ENCODE measurements at places on chromosomes 7 and 10.

- H3K27me3 ChIP-seq: no peaks in the 10 kb centered on the region
- no peak overlapping the region for H3K27ac ChIP-seq
- no peak overlapping the region for H3K4me3 ChIP-seq
- no peaks in the 10 kb centered on the region for H3K4me1 ChIP-seq
- H3K36me3 ChIP-seq: no peaks in the 10 kb centered on the region
Measured at GRCh38 chr7:151793991-151794507, 82.9 kb downstream of the PRKAG2 start.

DNA sequence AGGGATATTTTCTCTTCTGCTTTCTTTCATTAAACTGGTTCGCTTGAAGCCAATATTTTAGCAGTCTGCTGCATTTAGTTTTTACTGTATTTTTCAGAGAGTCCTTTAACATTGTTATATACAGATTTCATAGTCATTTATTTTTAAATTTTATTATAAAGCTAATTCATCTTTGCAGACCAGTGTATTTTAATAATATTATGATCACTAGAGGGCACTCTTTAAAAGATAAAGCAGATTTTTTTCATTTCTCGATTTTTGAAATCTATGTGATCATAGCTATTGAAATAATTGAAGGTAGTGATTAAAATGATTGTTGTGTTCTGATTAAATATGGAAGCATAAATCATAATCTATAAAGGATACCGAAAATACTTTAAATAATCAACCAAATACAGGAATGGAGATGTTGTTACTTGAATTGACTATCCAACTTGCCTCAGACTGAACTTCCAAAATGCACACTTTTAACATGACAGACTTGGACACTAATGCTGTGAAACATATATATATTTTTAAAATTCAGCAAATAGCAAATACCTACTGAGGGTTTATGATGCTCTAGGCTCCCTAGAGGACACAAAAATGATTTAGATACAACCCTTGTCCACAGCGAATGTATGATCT lies 35.2 kb downstream of the ST7 start:
- H3K4me3 ChIP-seq: no peak overlapping the region
- no peaks in the 10 kb centered on the region for H3K4me1 ChIP-seq
- H3K36me3 ChIP-seq: no peaks in the 10 kb centered on the region

DNA sequence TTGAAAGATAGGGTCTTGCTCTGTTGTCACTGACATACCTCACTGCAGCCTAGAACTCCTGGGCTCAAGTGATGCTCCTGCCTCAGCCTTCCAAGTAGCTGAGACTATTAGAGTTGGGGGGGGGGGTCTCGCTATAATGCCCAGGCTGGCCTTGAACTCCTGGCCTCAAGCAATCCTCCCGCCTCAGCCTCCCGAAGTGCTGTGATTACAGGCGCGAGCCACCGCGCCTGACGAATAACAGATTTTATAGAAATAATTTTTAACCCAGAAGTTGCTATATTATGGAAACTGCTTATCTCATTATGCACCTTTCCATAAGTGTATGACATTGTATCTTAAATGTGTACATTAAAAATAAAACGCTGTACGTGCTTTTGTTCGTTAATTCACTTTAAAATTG lies 846 bp downstream of the ANKRD26 start:
- no peaks in the 10 kb centered on the region for H3K4me1 ChIP-seq
- H3K36me3 ChIP-seq: no peaks in the 10 kb centered on the region
- no peak for DNase-seq
- no peak overlapping the region for H3K27ac ChIP-seq

GRCh38 chr7:88328787-88329186 lies 22.1 kb upstream of the STEAP4 start:
- H3K27me3 ChIP-seq: no peaks in the 10 kb centered on the region
- H3K4me3 ChIP-seq: no peak overlapping the region
- no peaks in the 10 kb centered on the region for H3K4me1 ChIP-seq

- no peak for DNase-seq
- H3K27me3 ChIP-seq: no peaks in the 10 kb centered on the region
- H3K4me3 ChIP-seq: no peak overlapping the region
- H3K27ac ChIP-seq: no peak overlapping the region
- H3K4me1 ChIP-seq: no peaks in the 10 kb centered on the region
Measured at GRCh38 chr7:128219636-128220035, 21.4 kb upstream of the LEP start.

DNA sequence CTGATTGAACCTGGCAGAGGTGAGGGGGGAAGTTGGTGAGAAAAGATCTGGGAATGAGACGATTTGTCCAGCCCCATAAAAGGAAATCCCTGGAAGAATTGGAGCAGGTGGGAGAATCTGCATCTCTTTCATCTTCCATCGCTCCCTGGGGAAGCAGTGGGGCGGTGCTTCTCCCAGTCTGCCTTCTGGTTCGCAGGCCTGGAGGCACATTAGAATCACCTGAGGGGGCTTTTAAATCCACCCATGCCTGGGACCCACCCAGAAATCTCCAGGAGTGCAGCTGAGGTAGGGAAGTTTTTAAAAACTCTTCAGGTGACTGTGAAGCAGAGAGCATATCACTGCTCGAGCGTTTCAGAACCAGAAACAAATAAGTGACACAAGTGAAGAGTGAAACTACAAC lies 26.7 kb upstream of the SYPL1 start:
- H3K27me3 ChIP-seq: no peaks in the 10 kb centered on the region
- H3K4me1 ChIP-seq: no peaks in the 10 kb centered on the region
- H3K4me3 ChIP-seq: no peak overlapping the region
- H3K27ac ChIP-seq: no peak overlapping the region
- no peaks in the 10 kb centered on the region for H3K36me3 ChIP-seq

DNA sequence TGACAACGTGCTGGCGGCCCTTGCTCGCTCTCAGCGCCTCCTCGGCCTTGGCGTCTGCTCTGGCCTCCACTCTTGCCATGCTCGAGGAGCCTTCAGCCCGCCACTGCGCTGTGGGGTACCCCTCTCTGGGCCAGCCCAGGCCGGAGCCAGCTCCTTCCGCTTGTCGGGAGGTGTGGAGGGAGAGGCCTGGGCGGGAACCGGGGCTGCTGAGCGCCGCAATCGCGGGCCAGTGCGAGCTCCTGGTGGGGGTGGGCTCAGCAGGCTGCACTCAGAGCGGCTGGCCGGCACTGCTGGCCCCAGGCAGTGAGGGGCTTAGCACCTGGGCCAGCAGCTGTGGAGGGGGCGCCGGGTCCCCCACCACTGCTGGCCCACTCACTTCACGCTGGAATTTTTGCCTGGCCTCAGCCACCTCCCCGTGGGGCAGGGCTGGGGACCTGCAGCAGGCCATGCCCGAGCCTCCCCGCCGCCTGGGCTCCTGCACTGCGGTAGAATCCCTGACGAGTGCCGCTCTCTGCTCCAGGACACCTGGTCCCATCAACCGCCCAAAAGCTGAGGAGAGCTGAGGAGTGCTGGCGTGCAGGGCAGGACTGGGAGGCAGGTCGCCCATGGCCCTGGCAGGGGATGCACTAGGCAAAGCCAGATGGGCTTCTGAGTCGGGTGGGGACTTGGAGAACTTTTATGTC lies 372.2 kb upstream of the NRG3 start:
- no peak overlapping the region for H3K4me3 ChIP-seq
- H3K4me1 ChIP-seq: no peaks in the 10 kb centered on the region
- H3K27ac ChIP-seq: no peak overlapping the region
- no peak for DNase-seq
- H3K27me3 ChIP-seq: no peaks in the 10 kb centered on the region

GRCh38 chr7:73437621-73438416 lies 4.2 kb downstream of the FZD9 start:
- H3K27me3 ChIP-seq: no peaks in the 10 kb centered on the region
- peaks cover 6% of the 10 kb centered on the region for H3K36me3 ChIP-seq
- no peak overlapping the region for H3K4me3 ChIP-seq
- DNase-seq: no peak
- no peaks in the 10 kb centered on the region for H3K4me1 ChIP-seq
- H3K27ac ChIP-seq: no peak overlapping the region

DNA sequence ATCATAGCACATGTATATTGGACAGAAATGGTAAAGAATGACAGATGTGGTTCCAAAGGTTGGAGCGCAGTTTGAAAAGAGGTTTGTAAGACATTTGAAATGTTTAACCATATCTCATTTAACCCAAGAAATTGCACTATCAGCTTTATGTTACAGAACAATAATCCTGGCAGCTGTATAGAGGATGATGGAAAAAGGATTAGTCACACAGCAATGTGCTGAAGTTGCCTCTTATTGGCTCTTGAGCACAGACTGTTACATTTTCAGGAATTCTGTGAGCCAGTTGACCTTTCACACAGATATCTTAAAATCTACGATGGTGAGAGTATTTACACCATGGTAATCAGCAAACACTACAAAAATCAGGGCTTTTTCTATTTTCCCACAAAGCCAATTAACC lies 3.9 kb downstream of the COG5 start:
- H3K4me3 ChIP-seq: no peak overlapping the region
- H3K4me1 ChIP-seq: no peaks in the 10 kb centered on the region
- H3K27ac ChIP-seq: no peak overlapping the region
- peaks cover 4% of the 10 kb centered on the region for H3K36me3 ChIP-seq
- DNase-seq: no peak
- no peaks in the 10 kb centered on the region for H3K27me3 ChIP-seq

DNA sequence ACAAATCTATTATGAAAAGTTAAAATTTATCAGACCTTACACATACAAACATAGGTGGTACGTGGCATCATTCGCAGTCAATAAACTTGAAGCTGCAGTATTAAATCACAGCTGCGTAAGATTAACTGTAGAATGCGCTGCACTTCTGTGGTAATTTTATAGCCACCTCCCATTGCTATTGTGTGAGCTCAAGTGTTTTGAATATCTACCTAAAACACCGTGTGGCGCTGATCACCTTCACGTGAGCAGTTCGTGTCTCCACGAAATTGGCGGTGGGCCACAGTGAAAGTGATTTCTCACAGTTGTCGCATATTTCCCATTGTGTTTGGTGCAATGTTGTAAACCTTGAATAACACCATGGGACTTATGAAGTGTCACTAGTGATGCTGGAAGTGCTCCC lies 102.8 kb downstream of the PLPP4 start:
- H3K27me3 ChIP-seq: no peaks in the 10 kb centered on the region
- no peaks in the 10 kb centered on the region for H3K4me1 ChIP-seq
- H3K4me3 ChIP-seq: no peak overlapping the region
- DNase-seq: no peak
- H3K36me3 ChIP-seq: no peaks in the 10 kb centered on the region

DNA sequence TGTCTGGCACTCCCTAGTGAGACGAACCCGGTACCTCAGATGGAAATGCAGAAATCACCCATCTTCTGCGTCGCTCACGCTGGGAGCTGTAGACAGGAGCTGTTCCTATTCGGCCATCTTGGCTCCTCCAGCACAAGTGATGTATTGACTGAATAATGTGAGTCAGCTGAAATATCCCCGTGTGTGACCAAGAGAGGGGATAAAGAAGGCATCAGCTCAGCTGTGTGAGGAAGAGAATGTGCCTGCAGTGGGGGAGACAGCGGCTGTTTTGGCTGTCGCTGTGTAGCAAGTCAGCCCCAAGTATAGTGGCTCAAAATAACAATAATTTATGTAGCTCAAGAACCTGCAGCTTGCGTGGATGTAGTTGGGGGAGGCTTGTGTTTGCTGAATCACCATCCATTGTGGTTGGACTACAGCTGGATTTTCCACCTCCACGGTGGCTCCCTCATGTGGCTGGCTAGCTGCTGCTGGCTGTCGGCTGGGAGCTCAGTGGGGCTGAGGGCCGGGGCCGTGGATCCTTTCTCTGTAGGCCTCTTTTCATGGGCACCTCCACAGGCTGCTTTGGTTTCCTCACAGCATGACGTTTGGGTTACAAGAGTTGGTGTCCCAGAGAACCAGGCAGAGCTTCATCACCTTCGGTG lies 434.5 kb downstream of the CCSER2 start:
- no peak overlapping the region for H3K4me3 ChIP-seq
- H3K36me3 ChIP-seq: no peaks in the 10 kb centered on the region
- H3K4me1 ChIP-seq: no peaks in the 10 kb centered on the region
- DNase-seq: no peak
- no peak overlapping the region for H3K27ac ChIP-seq

DNA sequence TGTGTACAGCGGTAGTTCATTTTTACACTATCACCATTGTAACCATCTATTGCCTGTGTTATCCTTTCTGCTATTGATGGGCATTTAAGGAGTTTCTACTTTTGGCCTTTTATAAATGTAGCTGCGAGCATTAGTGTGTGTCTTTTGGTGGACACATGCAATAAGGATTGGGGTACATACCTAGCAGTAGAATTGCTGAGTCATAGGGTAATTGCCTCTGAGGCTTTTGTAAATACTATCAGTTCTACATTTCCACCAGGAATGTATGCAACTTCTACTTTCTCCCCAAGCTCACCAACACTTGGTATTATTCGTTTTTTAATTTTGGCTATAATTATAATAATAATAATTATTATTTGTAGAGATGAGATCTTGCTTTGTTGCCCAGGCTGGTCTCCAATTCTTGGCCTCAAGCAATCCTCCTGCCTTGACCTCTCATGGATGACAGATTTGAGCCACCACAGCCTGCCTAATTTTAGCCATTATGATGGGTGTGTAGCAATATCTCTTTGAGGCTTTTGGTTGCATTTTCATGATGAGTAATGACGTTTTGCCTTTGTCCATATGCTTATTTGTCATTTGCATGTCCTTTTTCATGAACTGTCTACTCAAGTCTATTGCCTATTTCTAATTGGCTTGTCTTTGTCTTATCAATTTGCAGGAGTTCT lies 277.0 kb downstream of the ACTR3B start:
- DNase-seq: no peak
- no peak overlapping the region for H3K27ac ChIP-seq
- no peaks in the 10 kb centered on the region for H3K4me1 ChIP-seq
- no peak overlapping the region for H3K4me3 ChIP-seq
- no peaks in the 10 kb centered on the region for H3K27me3 ChIP-seq
- no peaks in the 10 kb centered on the region for H3K36me3 ChIP-seq

- no peak overlapping the region for H3K27ac ChIP-seq
- H3K4me3 ChIP-seq: no peak overlapping the region
- H3K27me3 ChIP-seq: no peaks in the 10 kb centered on the region
- H3K36me3 ChIP-seq: no peaks in the 10 kb centered on the region
- DNase-seq: no peak
Measured at GRCh38 chr10:73092830-73093229, 3.8 kb downstream of the P4HA1 start.

- H3K36me3 ChIP-seq: no peaks in the 10 kb centered on the region
- H3K27me3 ChIP-seq: no peaks in the 10 kb centered on the region
- H3K4me3 ChIP-seq: no peak overlapping the region
- no peak overlapping the region for H3K27ac ChIP-seq
- no peaks in the 10 kb centered on the region for H3K4me1 ChIP-seq
Measured at GRCh38 chr10:30151581-30152389, 92.4 kb upstream of the JCAD start.

GRCh38 chr7:116671681-116672595 lies at the start of gene MET:
Gene MET, plus strand, starts transcription at chr7:116672196. Its CDS starts 26,889 bp downstream, at chr7:116699085.
- H3K27me3 ChIP-seq: no peaks in the 10 kb centered on the region
- no peaks in the 10 kb centered on the region for H3K36me3 ChIP-seq

DNA sequence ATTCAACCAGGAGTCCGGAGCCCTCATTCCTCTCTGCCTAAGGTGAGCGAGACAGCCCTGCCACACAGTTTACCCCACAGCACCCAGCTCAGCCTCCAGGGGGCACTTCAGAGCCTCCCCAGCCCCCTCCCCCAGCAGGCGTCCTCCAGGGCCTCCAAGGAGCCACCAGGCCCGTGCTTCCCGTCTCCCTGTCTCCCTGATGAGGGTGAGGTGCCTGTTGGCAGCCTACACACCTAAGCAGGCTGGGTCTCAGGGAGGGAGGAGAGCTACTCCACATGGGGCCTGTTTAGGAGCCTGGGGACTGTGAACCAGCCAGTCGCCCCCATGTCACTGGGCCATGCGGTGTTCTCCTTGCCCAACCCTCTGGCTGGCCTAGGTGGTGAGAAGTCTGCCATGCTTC lies 28.9 kb upstream of the TRIM8 start:
- H3K27me3 ChIP-seq: no peaks in the 10 kb centered on the region
- no peak overlapping the region for H3K4me3 ChIP-seq
- DNase-seq: no peak
- H3K4me1 ChIP-seq: no peaks in the 10 kb centered on the region

Data from aorta (tissue), 5 donors.